ENCODE measurements at places on chromosomes 6 and 20.

DNA sequence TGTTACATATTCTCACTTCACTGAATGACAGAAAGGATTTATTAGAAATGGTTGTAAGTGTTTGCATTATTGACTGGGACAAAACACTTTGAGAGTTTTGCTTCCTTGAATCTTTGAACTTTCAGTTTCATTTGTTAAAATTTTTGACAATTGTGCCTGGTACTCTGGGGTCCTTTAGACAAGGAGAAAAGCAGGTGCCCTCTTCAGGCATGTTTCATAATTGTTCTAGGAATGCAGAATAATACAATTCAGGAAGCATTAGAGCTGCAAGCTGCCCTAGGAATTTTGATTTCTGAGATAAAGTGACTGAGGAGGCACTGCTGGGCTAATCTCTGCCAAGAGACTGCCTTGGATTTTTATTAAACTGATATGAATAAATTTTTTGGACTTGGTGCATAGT, 49.7 kb downstream of the TOP1 start:
- no peak for DNase-seq

GRCh38 chr20:61756966-61757677, 308.6 kb downstream of the TAF4 start:
- DNase-seq = no peak

- DNase-seq = no peak
Measured at GRCh38 chr20:40945189-40945588, 83.4 kb upstream of the TOP1 start.

DNA sequence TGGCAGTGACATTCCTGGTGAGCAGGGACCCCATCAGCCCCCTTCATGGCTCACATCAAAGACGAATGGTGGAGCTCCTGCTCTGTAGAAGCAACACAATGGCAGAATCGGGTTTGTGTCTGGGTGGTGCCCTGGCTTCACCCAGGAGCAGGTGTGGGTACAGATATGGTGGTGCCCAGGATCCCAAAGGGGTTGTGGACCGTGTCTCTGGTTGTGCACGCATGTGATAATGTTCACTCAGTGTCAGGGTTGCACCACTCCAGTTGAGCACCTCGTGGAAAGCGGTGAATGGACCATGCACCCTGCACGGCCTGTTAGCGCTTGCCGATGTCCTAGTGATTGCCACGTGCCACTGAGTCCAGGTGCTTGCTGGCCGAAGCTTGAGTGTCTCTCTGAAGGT, 63.0 kb downstream of the IGF2R start:
- no peak for DNase-seq

DNA sequence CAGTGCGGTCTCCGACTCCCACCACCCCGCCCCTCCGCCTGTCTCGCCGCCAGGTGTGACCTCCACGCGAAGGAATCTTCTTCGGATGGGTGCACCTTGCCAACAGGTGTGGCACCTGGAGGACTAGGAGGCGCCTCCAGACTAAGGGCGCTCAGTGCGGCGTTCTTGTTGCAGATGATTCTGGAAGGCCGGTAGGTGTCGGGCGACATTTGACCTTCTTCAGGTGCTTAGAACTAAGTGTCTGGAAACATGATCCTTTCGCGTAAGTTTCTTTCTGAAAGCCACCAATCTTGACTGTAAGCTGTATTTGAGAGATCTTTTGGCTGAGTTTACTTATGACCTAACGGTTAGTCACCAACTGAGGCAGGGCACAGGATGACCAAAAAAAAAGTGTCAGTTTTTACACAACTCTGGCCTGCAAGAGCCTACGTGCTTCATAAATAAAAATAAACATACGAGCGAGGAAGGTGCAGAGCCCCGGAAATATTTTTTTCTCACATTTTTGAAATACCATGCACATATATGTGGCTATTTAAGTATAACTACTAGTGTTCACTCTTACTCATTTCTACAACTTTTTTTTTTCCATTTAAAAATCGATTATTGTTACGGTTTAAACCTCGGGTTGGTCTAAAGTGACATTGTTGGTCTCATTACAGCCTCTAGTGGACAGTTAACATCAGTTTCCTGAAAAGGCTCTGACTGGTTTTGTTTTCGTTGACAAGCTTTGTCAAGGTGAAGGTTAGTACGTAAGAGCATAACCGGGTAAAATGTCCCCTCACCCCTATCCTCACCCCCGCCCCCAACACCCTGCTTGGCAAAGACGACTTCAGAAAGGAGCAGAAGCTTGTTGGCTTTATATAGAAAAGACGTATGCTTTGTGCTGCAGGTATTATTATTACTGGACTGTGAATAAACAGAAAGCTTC, 1.6 kb upstream of the ATXN1 start:
- DNase-seq = no peak

DNA sequence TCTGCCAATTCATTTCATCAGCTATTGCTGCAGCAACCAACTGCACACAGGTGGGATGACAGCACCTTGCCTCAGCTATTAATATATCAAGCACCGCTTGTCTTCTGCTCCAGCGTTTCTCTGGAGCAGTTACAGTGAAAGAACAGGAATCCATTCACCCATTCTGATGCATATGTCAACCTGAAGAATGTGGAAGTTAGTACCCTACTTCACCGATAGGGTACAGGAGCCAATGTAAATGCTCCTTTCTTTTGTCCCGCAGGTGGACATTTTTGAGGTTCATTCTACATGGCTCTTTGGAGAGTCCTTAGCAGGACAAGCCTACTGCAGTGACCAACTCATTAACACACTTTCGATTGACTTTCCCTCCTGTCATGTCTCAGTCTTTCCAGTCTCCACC, 139.9 kb upstream of the PRND start:
- DNase-seq = no peak

DNA sequence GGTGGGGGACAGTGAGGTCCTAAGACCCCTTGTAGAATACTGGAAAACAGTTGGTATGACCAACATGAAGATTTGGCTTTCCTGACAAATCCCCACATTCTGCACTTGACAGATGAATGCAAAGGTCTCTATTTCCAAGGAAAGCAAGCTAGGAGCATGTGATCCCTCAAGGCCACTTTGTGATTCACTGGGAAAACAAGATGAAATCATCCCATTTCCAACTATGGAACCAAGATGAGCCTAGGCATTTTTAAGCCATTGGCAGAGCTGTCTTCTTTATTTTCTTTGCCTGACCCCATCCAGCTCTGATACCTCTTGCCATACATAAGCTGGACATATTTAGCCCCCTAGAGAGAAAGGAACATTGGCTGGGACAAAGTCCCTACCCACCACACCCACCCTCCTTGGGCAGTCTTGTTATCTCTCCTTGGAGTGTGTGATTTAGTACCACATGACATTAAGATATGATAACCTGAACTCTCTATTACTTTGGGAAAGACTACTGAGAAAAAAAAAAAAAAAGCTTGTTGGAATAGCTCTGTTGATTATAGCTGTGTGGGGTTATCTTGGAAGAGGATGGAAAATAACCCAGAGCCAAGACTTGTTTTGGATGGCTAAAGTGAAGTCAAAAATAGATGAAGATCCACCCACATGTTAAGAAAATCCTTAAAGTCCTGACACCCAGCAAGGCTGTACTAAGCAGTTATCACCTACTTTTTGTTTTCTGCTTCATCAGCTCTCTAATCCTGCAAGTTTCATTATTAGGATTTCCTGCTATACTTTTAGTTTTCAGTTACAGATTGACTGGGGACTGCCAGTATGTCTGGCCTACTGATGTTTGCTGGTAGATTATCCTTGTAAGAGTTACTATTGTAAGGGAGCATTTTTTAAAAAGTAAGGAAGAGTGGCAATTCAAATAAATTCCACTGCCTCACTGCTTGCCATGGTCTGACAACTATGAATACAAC, 90.1 kb upstream of the PREP start:
- no peak for DNase-seq

DNA sequence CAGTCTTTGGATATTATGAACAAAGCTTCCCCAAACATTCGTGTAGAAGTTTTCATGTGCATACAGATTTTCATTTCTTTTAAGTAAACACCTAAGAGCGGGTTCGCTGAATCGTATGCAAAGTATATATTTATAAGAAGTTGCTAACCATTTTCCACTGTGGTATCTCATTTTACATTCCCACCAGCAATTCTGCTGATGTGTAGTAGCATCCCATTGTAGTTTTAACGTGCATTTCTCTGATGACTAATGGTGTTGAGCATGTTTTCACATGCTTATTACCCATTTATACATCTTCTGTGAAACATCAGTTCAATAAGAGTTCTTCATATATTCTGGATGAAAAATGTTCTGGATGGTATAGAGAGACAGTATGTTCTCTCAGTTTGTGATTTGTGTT, 97.4 kb downstream of the IYD start:
- no peak for DNase-seq

DNA sequence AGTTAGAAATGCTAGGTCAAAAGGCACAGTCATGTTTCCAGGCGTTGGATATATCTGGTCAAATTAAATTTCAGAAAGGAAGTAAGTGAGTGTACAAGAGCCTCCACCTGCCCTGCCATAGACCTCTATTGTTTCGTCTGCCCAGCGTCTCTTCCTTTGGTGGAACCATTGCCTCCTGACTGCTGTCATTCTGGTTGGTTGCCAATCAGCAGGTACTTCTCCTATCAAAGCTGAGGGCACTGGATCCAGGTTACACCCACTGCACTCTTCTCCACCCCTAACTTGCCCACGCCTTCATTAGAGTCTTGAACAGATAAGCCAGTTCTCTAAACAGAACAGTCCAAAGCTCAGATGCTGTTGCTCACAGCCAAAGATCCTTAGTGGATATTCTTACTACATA, 2.6 kb upstream of the WFDC5 start:
- DNase-seq = no peak

DNA sequence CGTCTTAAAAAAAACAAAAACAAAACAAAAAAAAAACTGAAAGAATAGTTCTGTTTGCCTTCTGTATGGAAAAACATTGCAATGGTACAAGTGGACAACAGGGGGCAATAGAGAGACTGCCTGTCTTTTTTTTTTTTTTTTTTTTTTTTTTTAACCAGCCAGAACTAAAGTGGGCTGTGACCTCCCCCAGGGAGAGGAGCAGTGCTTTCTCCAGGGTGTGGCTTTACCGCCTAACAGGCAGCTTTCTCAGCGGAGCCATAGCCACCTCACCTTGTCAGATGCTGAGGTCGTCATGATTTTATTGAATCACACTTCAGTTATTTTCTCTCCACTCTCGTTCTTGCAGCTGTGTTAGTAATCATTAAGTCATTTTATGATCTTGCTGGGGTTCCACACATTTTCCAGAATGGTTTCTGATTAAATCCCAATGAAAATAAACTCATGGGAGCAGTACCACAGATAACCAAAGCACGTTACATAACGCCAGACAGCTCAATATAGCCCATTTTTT, 78.4 kb downstream of the GMPR start:
- no peak for DNase-seq

DNA sequence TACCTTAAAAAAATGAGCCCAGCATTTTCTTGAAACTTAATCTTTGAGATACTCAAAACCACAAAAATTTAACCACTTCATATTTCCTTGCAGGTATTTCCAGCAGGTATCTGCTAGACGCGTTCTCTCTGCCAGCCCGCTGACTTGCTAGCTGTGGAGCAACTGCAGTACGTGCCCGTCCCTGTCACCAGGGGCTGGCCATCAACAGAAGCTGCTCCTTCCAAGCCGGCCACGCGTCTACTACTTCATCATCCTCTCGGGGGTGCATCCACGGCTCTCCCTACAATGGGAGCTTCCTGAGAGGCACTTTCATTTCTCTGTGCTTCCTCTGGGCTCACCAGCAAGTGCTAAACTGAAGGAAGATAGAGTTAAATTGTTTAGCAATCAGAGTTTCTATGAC, 132.4 kb downstream of the DTNBP1 start:
- DNase-seq = no peak

- DNase-seq = no peak
Measured at GRCh38 chr6:148990403-148990802, 243.6 kb downstream of the UST start.

GRCh38 chr6:123925350-123925749, 121.7 kb downstream of the NKAIN2 start:
- no peak for DNase-seq

GRCh38 chr6:100342830-100343229, 121.9 kb downstream of the SIM1 start:
- no peak for DNase-seq

DNA sequence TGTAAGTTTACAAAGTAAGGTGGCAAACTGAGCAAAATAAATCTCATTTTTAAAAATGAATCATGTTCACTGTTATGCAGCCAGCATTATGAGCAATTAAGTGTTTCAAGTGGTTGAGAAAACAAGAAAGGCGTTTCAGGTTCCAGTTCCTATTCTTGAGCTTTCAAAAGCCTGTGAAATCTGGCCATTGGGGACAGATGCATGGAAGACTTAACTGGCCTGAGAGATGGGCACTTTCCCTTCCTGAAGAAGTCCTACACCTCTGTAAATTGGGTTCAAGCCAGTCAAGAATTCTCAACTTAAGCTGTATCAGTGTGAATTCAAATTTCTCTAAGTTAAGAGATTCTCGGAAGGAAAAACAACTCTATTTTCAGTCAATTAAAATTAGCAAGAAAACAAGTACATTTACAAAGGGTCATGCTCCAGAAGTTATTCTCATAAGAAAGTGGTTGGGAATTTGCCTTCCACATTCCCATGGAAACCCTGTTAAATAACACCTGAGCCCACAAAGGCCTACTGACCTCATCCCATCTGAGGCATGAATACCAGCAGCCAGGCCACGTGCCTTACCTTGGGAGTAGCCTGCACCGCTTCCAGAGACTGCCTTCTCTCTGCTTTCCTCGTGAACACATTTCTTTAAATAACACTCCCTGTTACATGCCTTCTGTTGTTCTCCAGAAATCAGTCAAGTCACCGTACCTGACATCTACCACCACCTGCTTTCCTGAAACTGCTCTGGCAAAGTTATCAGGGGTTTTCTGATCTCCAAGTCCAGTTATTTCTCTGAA, 19.4 kb downstream of the MAP3K5 start:
- no peak for DNase-seq

DNA sequence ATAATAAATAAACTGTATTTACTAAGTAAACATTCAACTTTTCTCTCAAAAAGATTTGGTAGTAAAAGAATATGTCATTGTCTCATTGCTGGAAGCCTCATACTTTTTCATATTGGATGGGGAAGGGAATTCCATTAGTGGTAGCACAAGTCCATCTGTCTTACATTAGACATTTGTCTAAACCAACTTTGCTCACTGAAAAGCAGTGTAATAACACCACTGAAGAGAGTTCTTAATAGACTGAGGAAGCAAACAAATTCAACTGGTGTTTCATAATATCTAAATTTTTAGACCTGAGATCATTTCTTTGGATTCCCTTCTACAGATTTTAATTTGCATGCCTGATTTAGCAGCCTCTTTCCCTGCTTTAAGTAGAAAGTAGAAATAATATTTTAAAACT, 62.7 kb downstream of the PLCB1 start:
- no peak for DNase-seq

- peak; percentile 58 for DNase-seq
Measured at GRCh38 chr6:13574571-13575376, at the start of gene SIRT5. Gene SIRT5, plus strand, starts transcription at chr6:13574601. Its CDS starts 9,510 bp downstream, at chr6:13584111.

Measured in GM12892 (cell line).